Mucosa of descending colon (tissue), 3 donors: ENCODE measurements at places on chromosomes 7 and 10. TPM values are rescaled to one million over a fixed set of nuclear protein-coding genes. Genes with fewer than 3 reads are reported as not detected.

EPHB6 gene
- total RNA-seq = 1.2 TPM

NCF1 gene
- total RNA-seq = 5.2 TPM

GRID2IP gene
- 0.58 TPM for total RNA-seq

MBL2 gene
- total RNA-seq = not detected

MEIG1 gene
- total RNA-seq = not detected

DMBT1 gene
- 408 TPM for total RNA-seq

SHH gene
- 6.6 TPM for total RNA-seq

CYP26C1 gene
- total RNA-seq = not detected
